ENCODE measurements at places on chromosomes 5 and 9. TPM values are rescaled to one million over a fixed set of nuclear protein-coding genes. Genes with fewer than 3 reads are reported as not detected.

Gene GARNL3
- 3.0 TPM for total RNA-seq

GRCh38 chr5:33788922-33789566, 102.7 kb downstream of the ADAMTS12 start:
- DNase-seq, result peak; percentile 92

- DNase-seq, result no peak
Observed at GRCh38 chr9:125956102-125956501, 208.9 kb downstream of the PBX3 start.

GRCh38 chr9:130640681-130641080, 23.7 kb upstream of the PRDM12 start:
- no peak for DNase-seq

DNA sequence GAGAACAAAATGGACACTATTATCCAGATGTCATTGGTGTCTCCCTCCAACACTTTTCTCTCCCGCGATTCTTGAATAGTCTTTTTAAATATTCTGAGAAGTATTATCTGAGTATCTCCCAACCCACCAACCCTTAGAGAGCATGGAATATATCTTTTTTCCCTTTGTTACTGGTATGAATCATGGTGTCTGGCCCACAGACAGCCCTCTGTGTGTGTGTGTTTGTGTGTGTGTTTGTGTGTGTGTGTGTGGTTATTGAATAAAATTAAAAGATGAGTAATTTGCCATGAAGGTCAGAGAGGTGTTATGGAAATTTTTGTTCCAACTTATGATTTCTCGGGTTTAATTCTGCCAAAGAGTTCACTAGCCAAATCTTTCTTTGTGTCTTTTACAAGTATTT, 47.7 kb downstream of the CAMK4 start:
- DNase-seq, result no peak

Gene SLC6A19
- total RNA-seq, result not detected

- DNase-seq, result no peak
Observed at GRCh38 chr5:114477816-114478334, 116.0 kb downstream of the KCNN2 start.

DNA sequence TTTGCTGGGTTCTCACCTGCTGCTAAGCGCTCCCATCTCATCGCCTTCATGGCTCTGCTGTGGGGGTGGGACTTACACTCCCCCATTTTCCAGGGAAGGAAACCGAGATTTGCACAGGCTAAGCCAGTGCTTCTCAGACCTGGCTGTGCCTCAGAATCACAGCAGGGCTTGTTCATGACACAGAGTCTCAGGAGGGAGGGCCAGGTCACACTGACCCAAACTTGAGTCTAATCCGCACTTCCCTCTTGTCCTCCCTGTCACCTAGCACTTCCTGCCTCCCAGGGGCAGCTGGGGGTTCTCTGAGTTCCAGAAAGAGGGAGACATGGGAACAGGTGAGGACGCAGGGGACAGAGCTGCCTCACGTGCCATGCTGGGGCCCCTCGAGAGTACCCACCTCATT, 15.6 kb upstream of the IER5L start:
- no peak for DNase-seq

DNA sequence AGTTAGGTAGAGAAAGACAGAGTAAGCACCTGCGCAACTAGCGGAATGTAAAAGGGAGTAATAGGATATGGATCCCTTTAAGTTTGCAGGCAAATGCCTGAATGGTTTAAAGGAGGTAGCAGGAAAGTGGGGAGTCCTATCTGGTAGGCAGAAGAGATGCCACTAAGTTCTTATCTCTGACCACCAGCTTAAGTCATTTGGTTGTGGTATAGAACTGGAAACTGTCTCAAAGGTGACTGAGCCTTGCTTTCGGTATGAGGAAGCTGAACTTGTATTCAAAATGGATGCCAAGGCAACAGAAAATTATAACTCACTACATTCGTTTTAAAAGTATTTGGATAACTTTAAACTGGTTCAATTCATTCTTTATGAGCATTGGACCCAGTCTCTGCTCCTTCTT, 475.6 kb downstream of the DMRTA1 start:
- no peak for DNase-seq

Gene APC
- 26.6 TPM for total RNA-seq

GRCh38 chr5:17426104-17426749, 71.8 kb upstream of the TAF11L2 start:
- DNase-seq, result no peak

DNA sequence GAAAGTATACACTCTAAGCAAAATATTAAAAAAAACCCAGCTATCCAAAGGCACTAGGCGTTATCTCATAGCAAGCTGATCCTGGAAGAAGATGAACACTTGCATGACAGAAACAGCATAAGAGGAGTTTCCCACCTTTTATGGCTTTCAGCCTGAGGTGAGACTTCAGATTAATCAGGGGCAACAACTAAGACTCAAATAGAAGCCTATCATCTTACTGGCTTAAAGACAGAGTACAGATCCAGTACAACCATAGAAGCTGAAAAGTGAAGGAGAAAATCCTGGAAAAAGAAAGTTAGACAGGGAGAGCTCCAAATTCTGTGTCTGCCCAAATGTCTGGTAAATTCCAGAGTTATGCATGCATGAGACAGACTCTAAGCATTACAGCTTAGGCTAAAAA, 360.8 kb upstream of the KCNN2 start:
- DNase-seq, result no peak
